ENCODE measurements at places on chromosomes 13 and 19. TPM values are rescaled to one million over a fixed set of nuclear protein-coding genes. Genes with fewer than 3 reads are reported as not detected.

- H3K4me1 ChIP-seq = no peaks in the 10 kb centered on the region
- no peak overlapping the region for H3K27ac ChIP-seq
- no peak for DNase-seq
- no peak overlapping the region for H3K4me3 ChIP-seq
Measured at GRCh38 chr19:3225677-3226093, 1.2 kb downstream of the CELF5 start.

- H3K27ac ChIP-seq = no peak overlapping the region
- H3K4me3 ChIP-seq = no peak overlapping the region
- H3K27me3 ChIP-seq = peaks cover 2% of the 10 kb centered on the region
Measured at GRCh38 chr13:51494156-51494555, 41.3 kb upstream of the INTS6 start.

The FPR1 gene
- total RNA-seq = not detected

DNA sequence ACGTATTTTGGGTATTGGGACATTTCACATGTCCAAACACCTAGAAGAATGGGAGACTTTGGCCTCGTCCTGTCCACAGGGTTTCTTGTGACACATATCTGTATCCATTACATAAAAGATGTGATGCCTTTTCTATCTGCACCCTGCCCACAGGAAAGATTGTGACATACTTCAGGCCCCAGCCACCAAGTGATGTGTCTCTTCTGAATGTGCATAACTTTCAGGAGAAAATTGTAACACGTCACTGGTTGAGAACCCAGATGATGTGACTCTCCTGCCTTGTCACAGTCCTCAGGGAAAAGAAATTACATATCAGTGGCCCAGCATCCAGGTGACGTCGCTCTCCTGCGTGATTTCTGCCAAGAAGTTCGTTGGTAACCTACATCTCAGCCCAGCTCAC, 21.0 kb upstream of the ZNF681 start:
- H3K27me3 ChIP-seq = no peaks in the 10 kb centered on the region
- peaks cover 23% of the 10 kb centered on the region for H3K4me1 ChIP-seq

All from activated CD4-positive, alpha-beta T cell treated with anti-CD3 and anti-CD28 coated beads for 36 hours (primary cell).